H54 (cell line): ENCODE measurements at places on chromosomes 5 and 9.

DNA sequence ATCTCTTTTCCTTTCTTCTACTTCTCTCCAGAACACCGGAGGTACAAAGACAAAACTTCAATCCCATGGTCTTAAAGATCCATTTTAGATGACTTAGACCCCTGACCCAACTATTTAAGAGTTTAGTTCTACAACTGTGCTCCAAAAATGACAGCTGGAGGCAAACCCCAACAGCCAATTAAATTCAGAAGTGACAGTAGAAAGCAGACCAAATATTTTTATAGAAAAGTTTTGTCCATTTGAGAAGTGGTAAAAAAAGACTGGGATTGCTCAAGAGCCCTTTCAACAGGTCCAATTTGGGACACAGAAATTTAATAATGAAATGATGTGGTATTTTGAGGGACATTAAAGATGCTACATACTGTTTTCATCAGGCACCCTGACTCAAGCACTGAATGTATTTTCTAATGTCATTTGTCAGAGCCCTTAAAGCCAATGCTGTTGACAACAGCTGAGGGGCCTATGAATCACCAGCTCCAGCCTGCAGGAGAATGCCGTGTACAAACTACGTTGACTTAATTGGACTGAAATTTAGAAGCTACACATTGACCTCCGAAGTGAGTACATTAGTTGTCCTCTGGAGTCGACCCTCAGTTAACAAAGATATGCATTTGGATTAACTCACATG, 147.5 kb upstream of the PIK3R1 start:
- DNase-seq: no peak

DNA sequence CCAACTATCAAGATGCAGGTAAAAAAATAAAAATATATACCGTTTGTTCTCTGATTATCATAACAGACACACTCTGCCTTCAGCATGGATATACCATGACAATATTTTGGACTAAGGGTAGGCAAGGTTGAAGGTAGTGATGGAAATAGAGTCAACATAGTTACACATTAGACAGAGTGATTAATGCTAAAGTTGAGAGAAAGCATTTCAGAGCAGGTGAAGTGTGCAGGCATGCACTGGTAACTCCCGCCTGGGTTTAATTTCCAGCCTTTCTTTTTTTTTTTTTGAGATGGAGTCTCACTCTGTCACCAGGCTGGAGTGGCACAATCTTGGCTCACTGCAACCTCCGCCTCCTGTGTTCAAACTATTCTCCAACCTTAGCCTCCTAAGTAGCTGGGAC, 458.5 kb downstream of the TLR4 start:
- no peak for DNase-seq

GRCh38 chr9:123135430-123135829, 102.0 kb downstream of the GPR21 start:
- no peak for DNase-seq

DNA sequence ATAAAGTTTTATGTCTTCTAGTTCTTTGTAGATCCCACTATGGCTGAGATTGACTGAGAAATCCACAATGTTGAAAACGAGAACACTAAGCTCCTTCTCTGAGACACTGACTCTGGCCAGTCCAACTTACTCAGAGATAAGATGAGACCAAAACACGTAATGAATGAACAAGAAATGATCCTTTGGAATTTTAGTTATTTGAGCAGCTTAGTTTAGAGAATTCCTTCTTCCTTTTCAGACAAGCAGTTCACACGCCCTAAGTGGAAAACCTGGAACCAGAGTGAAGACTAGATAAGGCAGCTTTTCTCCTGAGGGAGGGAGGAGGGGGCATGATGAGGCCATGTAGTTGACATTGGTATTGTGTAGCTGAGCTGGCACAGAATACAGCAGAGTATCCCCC, 139.6 kb downstream of the GABRB2 start:
- no peak for DNase-seq

GRCh38 chr9:91427873-91428272, 4.2 kb upstream of the NFIL3 start:
- DNase-seq: peak; percentile 49
